Stimulated activated effector memory CD8-positive, alpha-beta T cell treated with anti-CD3 and anti-CD28 coated beads, Interleukin-12 subunit alpha, Interleukin-12 subunit beta, amount 100 ng/mL, for 72 hours (primary cell): ENCODE measurements at places on chromosomes 16 and 17.
A peak's percentile ranks its signal among the peaks of the same experiment; 100 is the strongest.

DNA sequence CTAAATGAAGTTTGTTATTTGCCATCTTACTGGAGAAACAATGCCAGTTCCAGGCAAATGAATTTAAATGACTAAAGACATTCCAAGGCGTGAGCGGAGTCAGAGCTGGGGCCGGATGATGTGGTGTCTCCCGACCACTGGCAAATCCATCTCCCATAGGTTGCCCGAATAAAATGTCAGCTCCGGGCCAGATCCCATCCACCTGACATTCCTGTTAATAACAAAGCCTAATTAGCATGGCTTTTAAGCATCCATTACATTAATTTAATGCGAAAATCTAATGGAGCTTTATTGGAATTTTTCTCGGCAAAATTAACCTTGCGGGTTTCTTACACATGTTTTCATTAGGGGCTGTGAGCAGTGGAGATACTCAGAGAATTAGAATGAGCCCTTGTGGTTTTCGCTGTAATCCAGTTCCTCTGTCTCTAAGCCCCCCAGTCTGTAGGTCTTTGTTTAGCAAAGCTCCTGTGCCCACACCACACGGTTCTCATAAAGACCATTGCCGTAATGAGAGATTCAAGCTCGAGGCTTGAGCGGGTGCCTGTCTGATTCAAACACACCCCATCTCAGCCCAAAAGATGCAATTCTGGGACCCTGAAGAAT, 123.3 kb downstream of the CCT6B start:
- DNase-seq: no peak

GRCh38 chr17:29158488-29159275, 21.5 kb downstream of the MYO18A start:
- no peak for DNase-seq

- DNase-seq: no peak
Observed at GRCh38 chr17:19785854-19786253, 37.8 kb upstream of the ALDH3A1 start.

DNA sequence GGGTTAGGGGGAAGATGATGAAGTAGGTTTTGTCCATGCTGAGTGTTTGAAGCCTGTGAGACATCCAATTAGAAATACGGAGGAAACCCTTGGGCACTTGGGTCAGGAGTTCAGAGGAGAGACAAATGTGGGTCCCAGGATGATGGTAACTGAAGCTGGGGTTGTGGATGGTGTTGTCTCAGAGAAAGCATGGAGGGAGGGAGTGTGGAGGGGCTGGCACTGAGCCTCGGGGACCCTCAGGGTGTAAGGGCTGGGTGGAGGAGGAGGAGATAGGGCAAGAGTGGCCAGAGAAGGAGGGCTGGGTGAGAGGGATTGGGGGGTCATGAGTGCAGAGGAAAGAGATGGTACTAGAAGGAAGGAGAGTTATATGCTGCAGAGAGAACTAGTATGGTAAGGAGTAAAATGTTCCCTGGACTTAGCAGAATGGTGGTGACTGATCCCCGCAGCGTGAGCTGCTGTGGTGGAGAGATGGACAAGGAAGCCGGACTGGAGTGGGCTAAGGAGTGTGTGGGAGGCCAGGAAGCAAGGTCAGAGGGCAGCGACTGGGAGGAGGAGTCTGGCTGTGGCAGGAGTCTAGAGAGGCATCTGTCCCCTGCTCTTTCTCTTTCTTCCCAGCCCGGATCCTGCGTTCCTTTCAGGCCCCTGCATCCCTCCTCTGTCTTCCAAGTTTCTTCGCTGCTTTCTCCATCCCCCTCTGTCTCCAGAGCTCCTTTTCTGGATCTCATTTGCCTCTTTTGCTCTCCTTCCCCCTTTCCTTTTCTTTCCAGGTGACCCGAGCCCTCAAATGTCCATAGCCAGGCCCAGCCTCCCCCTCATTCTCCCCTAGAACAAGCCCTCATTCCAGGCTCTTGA, 3.9 kb upstream of the COL1A1 start:
- no peak for DNase-seq

DNA sequence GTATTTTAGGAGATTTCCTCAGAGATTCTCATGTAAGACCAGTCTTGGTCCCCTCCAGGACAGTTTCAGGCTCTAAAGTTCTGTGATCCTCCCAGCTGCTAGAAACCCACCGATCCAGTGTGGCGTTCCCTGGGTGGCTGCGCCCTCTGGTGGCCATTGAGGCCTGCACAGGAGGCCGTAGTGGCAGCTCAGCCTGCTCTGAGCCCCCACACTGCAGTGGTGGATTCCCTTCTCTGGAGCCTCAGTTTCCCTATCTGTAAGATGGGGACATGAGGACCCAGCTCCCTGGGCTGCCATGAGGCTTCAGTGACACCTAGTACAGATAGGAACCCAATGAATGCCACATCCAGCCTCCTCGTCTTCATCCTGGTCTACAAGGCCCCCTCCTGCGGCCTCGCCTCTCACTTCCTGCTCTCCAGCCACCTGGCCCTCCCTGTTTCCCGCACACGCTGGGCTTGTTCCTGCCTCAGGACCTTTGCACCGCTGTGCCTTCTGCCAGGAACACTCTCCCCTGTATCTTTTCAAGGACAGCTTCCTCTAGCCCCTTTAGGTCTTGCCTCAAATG, 16.5 kb downstream of the CCDC102A start:
- DNase-seq: peak; percentile 88

DNA sequence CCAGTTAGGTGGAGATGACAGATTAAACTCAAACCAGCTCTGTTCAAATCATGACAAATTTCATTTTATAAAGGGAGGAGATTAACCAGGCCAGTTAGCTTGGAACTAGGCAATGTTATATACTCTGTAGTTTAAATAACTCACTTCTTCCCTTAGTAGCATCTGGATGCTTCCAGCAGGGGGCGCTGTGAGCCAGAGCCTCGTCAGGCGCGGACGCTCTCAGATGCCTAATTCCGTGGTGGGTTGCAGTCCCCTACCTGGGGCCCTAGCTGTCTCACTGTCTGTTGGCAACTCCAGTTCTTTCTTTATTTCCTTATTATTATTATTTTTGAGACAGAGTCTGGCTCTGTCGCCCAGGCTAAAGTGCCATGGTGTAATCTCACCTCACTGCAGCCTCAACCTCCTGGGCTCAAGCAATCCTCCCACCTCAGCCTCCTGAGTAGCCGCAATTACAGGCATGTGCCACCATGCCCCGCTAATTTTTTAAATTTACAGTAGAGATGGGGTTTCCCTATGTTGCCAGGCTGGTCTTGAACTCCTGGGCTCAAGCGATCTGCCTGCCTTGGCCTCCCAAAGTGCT, 17.3 kb upstream of the WFDC1 start:
- peak; percentile 61 for DNase-seq

GRCh38 chr16:84190731-84191388, at the start of gene ADAD2:
TSS of gene ADAD2 (plus strand) at chr16:84191157. CDS start at chr16:84191231, 74 bp downstream.
- no peak for DNase-seq

GRCh38 chr16:73205153-73205886, 157.4 kb upstream of the ZFHX3 start:
- no peak for DNase-seq

- no peak for DNase-seq
Observed at GRCh38 chr17:63611354-63611753, 10.7 kb downstream of the TACO1 start.

DNA sequence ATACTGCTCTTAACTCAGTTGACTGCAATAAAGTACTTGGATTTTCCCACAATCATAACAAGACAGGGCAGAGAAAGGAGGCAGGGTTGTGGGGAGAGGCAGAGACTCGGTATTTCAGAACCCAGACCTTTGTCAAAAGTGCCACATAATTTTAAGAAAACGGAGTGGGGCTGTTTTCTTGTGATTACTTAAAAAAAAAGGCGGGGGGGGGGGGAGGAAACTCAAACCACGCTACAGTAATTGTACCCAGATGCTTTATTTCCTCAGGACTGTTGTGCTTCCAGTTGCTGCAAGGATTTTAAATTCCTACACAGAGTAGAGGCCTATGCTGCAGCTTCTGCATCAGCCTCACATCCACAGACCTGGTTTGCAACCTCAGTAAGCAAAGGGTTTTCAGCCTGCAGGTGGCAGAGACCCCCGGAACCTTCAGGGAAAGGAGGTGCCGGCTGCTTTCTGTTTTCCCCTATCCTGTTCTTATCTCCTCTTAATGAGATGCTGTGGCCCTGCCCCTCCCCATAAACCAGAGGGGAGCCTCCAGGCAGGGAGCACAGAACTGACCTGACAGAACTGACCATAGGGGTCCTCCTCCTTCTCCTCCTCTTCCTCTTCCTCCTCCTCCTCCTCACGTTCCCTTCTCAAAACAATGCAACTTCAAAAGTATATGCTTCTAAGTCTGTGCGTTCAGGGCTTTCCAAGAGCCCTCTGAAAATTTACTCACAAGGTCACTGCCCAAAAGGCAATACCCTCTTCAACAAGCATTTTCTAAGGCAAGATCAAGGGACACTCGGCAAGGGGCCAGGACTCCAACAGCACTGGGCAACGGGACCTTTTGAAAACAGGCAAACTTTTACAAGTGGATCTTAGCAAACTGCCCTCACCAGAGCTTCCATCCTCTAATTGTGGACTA, 7.5 kb downstream of the AXIN2 start:
- DNase-seq: no peak

- no peak for DNase-seq
Observed at GRCh38 chr17:82116246-82116645, 18.2 kb upstream of the FASN start.

DNA sequence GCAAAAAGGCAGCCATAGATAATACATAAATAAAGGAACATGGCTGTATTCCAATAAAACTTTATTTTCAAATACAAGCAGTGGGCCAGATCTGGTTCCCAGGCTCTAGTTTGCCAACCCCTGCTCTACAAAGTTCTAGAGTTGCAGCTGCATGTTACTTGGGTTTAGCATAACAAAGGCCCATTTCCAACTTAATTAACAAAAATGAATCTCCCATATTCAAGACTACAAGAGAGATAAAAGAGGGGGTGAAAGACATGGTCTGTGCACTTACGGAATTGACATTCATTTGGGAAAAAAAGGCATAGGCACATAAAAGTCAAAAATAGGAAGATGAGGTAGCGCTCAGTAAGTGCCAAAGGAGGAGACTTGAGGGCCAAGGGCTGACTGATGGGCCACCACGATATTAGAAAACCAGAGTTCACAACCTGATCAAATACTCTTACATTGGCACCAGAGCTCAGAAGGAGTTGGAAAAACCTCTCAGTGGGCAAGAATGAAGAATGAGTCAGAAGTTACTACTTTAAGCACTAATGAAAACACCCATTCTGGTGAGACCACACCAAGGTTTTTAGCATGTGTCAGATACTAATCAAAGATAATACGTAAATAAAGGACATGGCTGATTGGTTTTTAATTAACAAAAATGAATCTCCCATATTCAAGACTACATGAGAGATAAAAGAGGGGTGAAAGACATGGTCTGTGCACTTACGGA, 164.0 kb downstream of the VPS53 start:
- no peak for DNase-seq

- DNase-seq: no peak
Observed at GRCh38 chr16:68411086-68411485, 37.2 kb downstream of the SMPD3 start.

DNA sequence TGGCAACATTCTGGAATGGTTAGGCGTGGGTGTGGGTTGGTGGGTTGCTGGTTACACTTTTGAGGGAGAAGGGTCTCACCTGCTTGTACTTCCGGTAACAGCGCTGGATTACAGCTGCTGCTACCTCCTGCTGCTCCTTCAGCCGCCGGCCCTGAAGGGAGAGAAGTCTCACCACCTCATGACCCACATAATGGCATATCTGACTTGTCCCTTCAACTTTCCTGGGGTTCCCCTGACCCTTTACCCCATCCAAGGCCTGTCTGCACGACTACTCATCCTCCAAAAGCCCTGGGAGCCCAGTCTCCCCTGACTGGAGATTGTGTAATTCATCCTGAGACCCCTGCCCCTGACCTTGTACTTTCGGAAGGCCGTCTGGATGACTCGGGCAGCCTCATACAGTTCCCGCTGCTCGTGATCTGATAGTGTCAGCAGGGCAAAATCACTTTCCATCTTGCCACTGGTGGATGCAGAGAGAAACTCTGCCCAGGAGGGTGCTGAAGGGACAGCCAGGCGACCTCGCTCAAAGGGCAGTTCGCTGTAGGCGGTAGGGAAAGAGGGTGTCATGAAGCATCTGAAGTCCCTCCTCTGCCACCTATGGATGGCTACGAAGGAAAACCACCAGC, 2.0 kb upstream of the SPAG7 start:
- peak; percentile 80 for DNase-seq

GRCh38 chr17:3818786-3819185, 17.8 kb upstream of the ITGAE start:
- no peak for DNase-seq

DNA sequence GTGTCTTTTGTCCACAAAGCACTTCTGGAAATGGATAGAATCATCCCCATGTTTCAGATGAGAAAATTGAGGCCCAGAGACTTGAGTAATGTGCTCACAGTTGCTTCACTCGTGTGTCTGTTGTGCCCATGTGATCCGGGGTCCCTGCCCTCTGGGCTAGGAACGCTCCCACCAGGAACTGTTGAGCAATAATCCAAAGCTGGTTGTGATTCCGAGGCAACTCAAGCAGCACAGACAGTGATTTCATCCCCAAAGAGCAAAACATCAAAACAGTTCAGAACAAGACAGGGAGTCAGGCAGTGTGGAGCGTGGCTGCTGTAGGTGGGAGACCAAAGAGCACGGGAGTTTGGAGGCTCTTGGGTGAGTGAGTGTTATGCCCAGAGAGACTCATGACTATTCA, 205.0 kb upstream of the ASIC2 start:
- DNase-seq: no peak

- DNase-seq: no peak
Observed at GRCh38 chr17:6569370-6570285, 13.3 kb upstream of the PITPNM3 start.

- no peak for DNase-seq
Observed at GRCh38 chr17:17670701-17671305, 10.5 kb upstream of the RAI1 start.

DNA sequence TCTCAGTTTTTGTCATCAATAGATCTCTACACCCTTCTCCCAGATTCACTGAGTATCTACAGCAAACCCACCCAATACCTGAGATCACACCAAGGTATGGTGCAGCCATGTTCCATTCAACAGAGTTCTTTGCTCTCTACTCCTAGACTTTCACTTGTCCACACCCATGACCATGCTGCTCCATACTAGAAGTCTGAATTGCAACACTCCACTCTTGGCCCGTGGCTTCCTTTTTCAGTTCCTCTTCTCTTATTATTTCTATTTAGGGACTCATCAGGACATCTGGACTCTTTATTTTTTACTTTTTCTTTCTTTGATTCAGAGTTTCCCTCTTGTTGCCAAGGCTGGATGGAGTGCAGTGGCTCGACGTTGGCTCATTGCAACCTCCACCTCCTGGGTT, 37.1 kb downstream of the YWHAE start:
- DNase-seq: no peak

- DNase-seq: no peak
Observed at GRCh38 chr16:69340095-69340644, 598 bp downstream of the NIP7 start.

GRCh38 chr16:87592018-87592712, 10.1 kb upstream of the JPH3 start:
- DNase-seq: no peak

GRCh38 chr17:32998111-32998886, 6.7 kb downstream of the SPACA3 start:
- peak; percentile 75 for DNase-seq
